ENCODE measurements at places on chromosomes 16 and 17.

DNA sequence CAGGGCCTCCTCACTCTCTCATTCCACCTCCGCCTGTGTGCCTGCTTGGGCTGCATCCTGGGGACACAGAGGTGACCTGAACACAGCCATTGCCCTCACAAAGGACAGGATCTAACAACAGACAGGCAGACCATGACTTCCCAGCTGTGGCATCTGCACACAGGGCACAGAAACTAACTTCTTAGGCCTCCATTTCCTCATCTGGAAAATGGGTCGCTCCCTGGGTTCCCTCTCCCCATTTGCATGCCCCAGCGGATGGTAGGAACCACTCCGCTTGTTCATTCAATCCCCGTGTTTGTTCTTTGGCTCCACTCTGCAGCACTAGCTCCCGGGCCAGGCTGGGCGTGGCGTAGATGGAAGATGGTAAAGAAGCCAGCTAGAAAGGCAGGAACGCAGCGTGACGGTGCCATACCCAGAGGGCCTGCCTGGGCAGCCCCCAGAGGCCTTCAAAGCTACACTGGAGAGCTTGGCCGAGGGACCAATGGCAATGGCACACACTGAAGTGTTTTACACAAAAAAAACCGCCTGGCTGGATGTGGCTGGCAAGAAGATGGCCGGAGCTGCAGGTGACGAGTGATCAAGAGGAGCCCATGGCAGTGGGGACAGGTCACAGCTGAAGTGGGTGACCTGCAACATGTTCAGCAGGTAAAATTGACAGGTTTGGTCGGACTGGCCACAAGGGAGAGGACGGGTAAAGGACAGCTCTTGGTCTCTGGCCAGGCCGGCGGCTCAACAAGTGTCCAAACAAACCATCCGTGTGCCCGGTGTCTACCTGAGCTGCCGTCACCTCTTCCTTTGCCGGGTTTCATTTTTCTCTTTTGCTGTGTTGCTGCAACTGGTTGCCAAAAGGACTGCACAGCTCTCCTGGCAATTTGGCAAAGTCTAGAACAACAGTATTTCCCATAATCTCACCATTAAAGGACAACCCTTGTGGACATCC, 66.9 kb downstream of the SOCS1 start:
- DNase-seq: peak; percentile 66

DNA sequence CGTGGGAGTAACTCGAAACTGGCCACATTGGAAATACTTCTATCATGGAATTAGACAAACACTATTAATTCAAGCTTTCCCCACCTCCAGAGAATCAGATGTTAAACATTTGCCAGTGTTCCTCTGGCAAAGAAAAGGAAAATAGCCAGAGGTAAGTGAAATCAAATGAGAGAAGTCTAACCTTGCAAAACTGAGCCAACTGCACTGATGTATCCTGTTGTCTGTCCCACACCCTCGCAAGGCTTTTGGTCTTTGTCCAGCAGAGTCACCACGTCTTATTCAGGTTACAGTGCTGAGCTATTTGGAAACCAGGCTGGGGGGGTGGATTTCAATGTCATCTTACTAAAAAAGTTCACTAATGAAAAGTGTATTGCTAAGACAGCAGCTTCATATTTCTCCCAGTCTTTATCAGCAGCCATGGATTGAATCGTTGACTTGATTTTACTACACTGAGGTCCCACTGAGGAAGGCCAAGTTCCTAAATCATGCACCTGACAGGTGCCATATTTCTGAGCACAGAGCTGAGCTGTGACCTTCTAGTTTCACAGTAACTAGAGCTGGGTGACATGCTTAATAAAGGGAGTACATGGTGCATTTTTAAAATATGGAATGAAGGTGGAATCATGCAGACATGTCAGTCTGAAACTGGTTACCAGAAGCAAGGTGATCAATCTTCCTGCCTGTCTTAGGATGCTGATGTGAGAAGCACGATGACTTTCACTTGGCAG, 85.2 kb upstream of the HSBP1 start:
- no peak for DNase-seq

- DNase-seq: no peak
Measured at GRCh38 chr16:66928702-66929388, 3.5 kb upstream of the RRAD start.

DNA sequence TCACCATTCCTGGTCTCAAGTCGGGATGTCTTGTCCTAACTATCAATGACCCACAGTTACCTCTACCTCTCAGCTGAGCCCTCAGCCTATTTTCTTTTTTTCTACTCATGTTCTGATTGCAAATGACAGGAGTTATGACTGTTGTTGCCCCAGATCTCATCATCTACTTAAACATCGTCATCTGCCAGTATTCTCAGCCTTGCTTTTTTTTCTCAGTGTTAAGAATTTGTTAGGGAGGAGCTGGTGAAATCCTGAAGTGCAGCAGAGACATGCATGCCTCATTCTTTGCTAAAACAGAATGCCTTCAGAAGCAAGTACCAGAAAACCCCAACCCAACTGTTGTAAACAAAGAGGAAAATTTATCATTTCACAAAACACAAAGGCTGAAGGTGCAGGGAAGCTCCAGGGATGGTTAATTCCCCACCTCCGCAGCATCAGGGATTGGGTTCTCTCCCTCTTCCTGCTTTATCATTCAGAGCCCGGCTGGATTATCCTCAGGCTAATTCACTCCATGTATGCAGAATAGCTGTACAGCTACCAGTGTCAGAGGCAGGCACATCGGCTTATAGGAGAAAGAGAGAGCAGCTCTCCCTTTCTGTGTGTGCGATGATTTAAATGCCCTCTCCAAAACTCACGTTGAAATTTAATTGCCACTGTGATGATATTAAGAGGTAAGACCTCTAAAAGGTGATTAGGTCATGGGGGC, 540.8 kb upstream of the HSBP1 start:
- no peak for DNase-seq

- DNase-seq: no peak
Measured at GRCh38 chr16:22816475-22816874, 2.5 kb downstream of the HS3ST2 start.

DNA sequence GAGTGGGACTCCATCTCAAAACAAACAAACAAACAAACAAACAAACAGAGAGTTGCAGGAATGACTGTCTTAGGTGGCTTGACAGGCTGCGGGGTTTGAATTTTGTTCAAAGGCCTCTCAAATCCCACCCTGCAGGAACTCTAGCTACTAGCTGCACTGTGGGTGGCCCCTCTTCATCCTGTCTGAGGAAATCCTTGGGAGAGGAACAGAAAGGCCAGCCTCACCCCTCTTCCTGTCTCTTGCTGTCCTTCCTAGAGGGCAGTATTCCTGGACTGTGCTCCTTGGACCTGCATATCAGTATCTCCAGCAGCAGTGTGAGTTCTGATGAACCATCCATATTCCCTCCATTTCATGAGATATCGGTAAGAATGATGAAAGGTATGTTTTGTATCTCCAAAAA, 2.0 kb upstream of the CCDC92B start:
- DNase-seq: no peak

DNA sequence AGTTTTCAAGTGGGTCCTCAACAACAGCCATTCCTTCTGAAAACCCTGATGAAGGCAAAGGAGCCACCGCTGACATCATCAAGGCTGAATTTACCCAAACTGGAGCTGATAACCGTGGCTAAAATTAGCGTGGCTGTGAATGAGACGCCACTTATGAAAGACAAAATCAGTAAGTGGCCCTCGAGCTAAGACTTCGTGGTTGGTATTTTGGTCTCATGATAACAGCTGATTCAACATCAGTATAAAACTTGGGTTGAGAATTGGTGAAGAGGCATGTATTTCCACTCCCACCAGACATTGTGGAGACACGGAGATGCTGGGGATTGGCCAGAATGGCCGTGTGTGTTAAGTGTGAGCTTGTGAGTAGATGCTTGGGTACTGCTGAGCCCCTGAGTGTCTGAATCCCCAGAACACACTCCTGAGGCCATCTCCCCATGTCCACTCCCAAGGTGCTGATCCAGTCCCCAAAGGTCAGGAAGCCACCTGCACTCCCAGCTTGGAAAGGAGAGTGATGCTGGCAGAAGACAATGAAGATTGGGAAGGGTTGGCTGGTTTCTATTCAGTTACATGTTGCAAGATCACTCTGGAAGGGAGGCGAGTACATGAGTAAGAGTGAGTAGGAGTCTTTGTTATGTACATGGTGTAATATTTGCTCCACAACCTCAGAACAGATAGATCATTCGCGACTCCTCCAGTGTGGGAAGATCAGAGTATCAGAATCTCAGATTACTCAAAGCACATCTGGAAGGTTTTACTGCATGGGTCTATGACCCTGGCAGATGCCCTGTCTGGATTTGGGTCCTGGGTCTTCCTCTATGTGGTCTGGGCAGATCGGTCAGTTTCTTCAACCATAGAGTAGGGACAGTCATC, 207.7 kb downstream of the HS3ST3A1 start:
- DNase-seq: no peak

DNA sequence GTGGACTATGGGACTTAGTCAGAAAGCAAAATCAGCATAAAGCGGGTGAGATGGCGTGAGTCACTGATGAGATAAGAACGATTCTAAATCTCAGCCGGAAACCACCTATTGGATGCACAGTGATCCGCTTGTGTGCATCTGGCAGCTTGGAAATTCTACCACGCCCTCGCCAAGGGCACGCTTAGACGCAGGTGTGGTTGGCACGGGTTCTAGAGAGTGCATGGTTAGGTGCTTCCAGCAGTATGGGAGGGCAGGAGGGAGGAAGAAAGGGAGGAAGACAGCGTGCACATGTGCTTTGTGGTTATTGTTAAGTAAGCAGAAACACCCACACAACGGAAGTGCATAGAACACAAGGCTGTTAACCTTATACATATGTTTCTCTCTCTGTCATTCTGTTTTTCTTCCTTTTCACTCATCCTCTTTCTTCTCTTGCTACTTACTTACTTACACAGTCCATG, 374.0 kb upstream of the ASIC2 start:
- DNase-seq: no peak

DNA sequence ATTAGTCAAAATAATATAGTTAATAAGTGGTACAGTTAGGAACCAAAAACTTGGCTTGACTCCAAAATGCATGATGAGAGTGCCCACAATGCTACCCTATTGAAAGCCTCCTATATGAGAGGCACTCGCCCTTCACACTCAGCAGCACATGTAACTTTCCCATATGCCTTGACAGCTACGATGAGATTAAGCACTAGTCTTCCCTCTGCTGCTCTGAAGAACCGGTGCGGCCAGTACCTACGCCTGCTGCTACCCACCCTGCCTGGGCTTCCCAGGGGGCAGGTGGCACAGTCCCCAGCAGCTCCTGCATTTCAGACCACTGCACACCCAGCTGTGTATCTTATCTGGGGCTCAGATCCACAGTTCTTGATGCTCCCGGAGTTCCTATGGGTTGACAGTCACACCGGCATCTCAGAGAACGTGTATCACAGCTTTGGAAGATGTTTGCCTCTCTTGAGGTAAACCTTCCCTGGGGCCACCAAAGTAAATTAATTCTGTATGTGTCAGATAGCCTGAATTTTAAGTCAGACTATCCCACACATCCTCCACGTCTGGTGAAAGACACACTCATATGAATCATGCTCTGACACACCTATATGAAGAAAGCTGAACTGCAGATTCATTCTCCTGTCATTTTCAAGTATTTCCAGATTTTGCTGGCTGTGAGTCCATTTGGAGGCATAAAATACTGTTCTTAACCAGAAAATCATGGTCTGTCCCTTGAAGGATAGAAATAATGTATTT, 77.8 kb downstream of the MYH10 start:
- no peak for DNase-seq

GRCh38 chr17:62662855-62663254, 35.4 kb downstream of the MRC2 start:
- DNase-seq: no peak

GRCh38 chr17:37885136-37885535, 39.1 kb upstream of the TBC1D3K start:
- no peak for DNase-seq

DNA sequence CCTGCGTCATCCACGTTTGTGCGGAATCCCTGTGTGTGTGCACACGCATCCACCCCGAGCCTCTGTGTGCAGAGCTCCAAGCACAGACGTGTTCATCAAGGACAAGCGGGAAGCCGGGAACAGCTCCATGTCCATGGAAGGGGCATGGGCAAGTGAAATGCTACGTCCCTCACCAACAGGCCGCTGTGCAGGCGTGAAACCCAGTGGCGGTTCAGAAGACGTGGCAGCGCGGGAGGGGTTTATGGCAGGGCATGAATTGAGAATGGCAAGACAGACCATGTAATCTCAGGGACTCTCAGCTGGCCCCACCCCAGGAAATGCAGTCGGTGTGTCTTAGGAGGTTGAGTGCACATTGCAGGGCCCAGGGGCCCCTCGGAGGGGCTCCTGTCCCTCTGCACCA, 52.7 kb downstream of the TBC1D16 start:
- no peak for DNase-seq

- no peak for DNase-seq
Measured at GRCh38 chr17:50279639-50280038, 5.4 kb downstream of the TMEM92 start.

DNA sequence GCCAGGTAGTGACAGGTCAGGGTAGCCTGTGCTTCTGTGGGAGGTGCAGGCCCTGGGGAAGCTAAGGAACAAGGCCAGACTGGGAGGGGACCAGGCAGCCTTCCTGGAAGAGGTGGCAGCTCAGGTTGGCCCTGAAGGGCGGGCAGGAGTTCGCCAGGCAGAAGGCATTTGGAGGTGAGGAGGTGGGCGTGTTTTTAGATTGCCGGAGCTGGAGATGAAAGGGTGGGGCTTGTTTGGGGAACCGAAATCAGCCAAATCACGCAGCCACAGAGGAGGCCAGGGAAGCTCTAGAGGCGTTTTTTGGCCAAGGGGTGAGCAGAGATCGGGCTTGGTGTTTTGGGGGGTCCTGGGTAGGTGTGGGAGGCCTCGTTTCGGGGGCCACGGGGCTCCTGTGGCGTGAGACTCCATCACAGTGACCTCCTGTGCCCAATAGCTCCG, 7.6 kb downstream of the ADCY7 start:
- no peak for DNase-seq

- DNase-seq: peak; percentile 51
Measured at GRCh38 chr17:1648173-1648962, 1.3 kb downstream of the RILP start.

Data from cerebellar cortex (tissue), 1 donor.